ENCODE measurements at places on chromosomes 2 and 18.

GRCh38 chr18:48627216-48627615 is 88.4 kb downstream of the CTIF start:
- no peak for DNase-seq

DNA sequence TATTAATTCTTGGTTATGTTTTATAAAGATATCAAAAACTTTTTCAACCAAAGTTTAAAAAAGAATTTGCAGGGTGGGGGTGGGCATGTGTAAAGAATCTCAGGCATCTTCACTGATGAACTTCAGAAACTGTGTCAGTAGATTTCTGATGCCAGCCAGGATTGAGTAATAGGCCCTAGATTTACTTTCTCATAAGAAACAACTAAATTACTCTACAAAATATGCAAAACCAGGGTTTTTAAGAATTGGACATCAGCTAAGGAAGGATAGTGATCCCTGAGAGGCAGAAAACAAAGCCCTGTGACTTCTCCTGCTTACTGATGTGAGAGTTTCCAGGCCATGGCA is 11.9 kb upstream of the IL1R1 start:
- no peak for DNase-seq

DNA sequence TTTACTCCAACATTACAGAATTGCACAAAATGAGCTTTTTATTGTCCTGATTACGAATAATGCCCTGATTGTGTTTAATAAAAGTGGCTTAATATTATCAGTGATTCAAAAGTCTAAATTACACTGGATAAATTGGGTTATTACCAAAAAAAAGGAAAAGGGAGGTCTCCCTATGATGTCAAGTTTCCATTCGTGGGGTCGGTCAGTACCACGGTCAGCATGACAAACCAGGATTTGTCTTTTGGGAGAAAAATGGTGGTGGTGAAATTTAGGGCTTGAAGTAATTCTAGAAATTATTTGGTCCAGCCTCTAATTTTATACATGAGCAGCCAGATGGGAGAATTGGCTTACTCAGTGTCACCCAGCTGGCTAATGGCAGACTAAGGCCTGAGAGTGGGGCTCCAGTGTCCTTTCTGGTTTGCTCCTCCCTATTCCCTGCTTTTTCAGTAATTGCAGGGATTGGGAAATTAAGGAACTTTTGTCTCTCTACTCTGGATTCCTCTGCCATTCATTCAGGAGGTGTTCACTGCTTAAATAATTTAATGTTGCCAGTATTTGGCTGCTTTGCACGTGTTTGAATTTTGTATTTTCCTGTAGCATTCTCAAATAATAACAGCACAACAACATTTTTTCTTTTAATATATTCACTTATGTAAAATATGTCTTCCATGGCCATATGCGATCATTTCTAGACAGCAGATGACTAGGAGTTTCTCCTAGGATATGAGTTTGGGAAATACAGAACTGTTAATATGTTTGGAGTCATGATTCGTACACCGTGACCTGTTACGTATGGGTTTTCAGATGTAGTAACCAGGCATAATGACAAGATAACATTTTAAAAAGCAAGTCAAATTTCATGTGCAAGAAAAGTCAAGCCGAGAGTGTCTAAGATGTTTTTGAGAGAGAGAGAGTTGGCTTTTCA is 128.9 kb upstream of the NOSTRIN start:
- no peak for DNase-seq

- DNase-seq: peak; percentile 83
Measured at GRCh38 chr2:199955007-199955338, 318 bp downstream of the TYW5 start.

- no peak for DNase-seq
Measured at GRCh38 chr2:49113046-49113445, 41.3 kb downstream of the FSHR start.

DNA sequence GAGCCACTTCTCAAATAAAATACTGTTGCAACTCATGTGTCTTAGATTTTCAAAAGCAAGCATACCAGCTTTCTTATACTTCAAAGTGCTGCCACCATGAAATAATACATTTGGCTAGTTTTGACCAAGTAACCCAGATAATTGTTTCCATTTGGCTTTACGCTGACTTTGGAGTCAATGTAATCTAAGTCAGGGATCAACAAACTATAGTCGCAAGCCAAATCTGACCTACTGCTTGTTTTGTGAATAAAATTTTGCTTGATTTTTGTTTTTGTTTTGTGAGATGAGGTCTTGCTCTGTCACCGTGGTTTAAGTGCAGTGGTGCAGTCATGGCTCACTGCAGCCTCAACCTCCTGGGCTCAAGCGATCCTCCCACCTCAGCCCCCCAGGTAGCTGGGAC is 65.0 kb downstream of the OXER1 start:
- DNase-seq: no peak

GRCh38 chr2:113246606-113247005 is 32.1 kb downstream of the PAX8 start:
- no peak for DNase-seq

- no peak for DNase-seq
Measured at GRCh38 chr2:178886006-178886405, 78.8 kb upstream of the TTN start.

DNA sequence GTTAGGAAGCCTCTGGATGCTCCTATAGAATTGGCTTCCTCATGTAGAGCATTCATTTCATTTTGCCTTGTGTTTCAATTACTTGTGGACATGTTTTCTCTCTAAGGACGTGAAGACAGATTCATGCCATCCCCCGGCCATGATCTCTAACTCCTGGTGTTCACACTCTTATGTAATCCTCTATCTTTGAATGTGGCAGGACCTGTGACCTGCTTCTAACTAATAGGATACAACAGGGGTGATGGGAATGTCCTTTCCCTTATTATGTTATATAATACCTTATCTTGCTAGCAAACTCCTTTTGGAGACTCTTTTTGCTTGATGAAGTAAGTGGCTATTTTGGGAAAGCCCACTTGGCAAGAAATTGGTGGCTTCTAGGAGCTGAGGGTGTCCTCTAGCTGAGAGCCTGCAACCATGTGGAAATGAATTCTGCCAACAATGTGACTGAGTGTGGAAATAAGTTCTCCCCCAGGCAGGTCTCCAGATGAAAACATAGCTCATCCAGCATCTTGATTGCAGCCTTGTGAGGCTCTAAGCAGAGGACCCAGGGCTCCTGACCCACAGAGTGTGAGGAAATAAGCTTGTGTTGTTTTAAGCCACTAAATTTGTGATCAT is 13.8 kb downstream of the DPYSL5 start:
- no peak for DNase-seq

DNA sequence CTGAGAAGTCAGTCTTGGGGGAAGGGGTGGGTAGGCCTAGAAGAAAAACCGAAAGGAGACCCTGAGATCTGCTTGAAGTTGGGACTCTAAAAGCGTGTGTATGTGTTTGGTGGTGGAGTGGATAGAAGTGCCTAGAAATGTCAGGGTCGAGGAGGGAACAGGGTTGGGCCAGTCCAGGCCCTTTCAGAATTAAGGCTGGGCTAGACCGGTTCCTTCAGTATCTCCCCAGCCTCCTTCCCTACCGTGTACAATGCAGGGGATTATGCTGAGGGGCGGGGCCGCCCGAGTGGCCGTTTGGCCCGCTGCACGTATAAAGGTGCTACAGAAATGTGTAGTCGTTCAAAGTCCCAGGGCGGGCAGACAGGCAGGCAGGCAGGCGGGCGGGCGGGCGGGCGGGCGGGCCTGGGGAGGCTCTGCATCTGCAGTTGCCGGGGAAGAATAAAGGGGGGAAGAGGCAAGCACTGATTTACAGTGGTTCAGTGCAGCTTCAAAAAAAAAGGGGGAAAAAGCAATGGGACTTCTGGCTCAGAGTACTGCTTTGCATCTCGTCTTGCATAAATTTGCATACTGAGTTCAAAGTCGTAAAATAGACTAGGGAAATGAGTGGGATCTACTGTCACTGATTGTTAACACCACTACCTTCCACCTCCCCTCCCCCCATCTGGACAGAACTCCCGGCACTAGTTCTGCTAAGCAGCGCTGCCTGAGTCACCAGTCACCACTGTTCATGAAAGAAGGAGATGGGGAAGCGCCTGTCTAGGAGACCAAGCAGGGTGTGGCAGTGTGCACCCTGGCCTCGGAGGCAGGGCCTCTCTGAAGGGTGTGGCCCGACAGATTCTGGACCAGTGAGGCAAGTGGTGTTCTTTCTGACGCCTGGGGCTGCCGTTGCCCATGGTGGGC is 3.6 kb downstream of the IGFBP2 start:
- DNase-seq: no peak
